ENCODE measurements at places on chromosomes 7 and 10. TPM values are rescaled to one million over a fixed set of nuclear protein-coding genes. Genes with fewer than 3 reads are reported as not detected.

- no peak for DNase-seq
Measured at GRCh38 chr10:130425881-130426435, 289.8 kb downstream of the GLRX3 start.

- DNase-seq: no peak
Measured at GRCh38 chr7:33722383-33723101, 182.8 kb upstream of the BMPER start.

GRCh38 chr7:93941945-93942344 lies 20.4 kb downstream of the GNG11 start:
- DNase-seq: no peak

- DNase-seq: no peak
Measured at GRCh38 chr7:78002715-78003114, 204.1 kb downstream of the PHTF2 start.

DNA sequence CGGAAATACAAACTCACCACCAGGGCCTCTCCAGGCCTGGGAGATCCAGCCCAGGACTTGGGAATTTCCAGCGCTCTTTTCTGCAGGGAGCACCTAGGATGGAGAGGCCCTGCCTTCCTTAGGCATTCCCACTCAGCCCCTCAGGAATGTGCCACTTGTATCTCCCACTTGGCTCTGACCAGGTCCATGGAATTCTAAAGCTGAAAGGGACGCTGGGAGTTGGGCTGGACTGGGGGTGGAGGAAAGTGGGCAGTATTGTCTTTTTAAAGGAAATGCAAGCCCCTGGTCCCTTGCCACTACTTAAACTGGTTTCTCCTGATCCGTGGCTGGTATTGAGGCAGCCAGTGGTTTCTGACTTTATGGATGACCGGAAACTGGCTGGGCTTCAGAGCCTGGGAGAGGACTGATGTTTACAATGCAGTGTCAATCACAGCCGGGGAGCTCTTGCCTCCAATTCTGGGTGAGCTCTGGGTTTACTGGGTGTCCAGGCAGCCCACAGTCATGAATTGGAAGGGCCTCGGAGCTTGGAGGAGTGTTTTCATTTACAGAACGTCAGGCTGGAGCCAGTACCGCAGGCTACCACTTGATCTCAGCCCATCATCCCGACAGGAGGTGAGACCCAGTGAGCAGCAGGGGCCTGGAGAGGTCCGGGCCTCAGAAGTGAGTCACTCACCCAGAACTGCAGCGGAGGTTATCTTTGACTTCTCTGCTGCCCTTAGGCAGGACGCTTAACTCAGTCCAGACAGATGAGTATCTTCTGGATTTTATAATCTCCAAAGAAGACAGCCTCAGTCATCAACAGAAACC lies 27.3 kb downstream of the AGAP3 start:
- no peak for DNase-seq

- DNase-seq: no peak
Measured at GRCh38 chr10:94213001-94213530, 149.7 kb downstream of the NOC3L start.

DNA sequence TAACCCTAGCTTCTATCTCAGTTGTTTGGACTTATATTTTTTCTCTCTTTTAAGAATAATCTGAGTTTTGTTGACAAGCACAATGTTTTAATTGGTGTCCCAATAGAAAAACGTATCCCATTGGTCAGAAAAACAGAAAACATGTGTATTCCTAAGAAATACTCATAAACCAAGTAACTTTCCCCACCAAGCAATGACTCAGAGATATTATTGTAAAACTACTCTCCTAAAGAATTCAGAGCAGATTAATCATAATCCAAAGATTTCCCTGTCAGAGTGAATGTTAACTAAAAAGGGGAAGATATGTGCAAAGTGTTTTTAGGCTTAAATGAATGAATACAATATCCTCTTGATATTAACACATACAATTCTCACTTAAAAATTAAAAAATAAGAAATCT lies 29.4 kb upstream of the MBL2 start:
- DNase-seq: no peak

The PANK1 gene
- 1.6 TPM for total RNA-seq

The SLC25A40 gene
- 20.2 TPM for total RNA-seq

The CUTC gene
- 17.1 TPM for total RNA-seq

Measured in T-helper 17 cell (primary cell).